Epithelial cell of esophagus (primary cell): ENCODE measurements at places on chromosomes 7 and 10.

DNA sequence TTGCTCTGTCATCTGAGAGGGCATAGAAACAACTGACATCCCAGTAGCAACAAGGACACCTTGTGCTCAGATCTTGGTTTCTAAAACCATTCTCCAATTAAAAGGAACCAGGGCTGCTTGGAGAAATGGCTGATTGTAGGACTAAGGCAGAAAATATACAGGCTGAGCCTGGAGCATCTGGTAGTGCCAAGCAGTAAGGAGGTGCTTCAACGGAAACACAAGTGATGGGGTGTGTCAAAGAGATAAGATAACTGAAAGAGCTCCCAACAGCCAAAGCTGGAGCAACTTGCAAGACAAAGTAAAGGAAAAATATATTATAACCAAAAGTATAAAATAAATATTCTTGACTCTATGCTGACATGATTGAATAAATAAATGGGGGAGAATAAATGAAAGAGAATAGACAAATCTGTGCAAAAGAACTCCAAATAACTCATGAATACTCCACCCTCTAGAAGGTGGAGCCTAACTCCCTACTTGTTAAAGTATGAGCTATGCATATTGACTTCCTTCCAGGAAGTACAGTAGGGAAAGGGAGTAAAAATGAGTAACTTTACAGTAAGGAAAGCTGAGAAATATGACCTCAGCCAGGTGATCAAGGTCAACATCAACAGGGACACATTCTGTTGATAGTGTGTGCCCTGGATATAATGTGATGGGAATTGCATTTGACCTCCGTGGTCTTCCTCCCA is 162.4 kb downstream of the NOC3L start:
- DNase-seq, result no peak

- DNase-seq, result peak; percentile 86
Measured at GRCh38 chr7:108358553-108358952, 97.7 kb downstream of the NRCAM start.

DNA sequence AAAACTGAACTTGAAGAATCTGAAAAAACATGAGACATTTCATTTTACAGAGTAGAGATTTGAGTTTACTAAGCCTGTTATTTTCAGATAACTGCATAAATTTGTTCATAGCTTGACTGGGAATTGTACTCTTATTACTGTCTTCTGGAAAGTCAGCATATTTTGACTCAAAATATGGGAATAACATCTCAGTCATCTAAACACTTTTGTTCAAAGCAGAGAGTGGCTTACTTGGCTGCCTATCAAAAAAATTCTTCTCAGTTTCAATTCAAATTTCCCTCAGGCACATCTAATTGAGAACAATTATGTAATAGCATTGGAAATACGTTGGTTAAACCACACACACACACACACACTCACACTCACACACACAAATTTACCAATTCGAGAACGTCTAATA is 384.6 kb downstream of the ARL4A start:
- DNase-seq, result peak; percentile 2

DNA sequence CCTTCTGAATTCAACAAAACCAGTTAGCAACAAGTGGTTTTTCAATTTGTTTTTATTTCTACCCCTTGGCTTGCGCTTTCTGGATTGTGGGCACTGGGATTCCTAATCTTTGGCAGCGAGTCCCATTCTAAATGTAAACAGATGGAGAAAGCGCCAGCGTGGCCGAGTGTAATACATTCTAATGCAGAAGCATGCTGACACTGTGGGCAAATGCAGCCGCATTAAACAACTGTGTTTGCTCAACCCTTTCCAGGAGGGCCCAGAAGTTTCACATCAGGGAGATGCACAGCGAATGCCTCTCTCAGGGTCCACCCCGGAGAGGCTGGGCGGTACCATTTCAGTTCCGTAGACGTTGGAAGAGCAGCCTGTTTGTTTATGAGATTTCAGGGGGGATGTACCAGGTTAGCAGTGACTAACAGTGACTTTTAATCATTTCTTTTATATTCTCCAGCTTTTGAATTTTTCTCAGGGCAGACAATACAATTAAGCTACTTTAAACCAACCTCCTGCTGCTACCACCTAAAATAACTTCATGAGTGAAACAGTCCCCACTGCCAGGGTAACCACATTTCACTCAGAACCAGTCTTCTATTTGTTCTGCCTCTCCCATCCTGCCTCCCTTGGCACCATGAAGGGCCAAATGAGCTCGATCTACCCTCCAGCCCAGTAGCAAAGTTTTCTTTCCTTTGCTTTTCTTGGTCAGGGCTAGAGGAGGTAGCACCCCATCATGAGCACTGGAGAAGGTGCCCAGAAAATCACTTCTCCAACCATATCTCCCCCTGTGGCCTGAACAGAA is 164.2 kb upstream of the ITGB1 start:
- DNase-seq, result no peak

DNA sequence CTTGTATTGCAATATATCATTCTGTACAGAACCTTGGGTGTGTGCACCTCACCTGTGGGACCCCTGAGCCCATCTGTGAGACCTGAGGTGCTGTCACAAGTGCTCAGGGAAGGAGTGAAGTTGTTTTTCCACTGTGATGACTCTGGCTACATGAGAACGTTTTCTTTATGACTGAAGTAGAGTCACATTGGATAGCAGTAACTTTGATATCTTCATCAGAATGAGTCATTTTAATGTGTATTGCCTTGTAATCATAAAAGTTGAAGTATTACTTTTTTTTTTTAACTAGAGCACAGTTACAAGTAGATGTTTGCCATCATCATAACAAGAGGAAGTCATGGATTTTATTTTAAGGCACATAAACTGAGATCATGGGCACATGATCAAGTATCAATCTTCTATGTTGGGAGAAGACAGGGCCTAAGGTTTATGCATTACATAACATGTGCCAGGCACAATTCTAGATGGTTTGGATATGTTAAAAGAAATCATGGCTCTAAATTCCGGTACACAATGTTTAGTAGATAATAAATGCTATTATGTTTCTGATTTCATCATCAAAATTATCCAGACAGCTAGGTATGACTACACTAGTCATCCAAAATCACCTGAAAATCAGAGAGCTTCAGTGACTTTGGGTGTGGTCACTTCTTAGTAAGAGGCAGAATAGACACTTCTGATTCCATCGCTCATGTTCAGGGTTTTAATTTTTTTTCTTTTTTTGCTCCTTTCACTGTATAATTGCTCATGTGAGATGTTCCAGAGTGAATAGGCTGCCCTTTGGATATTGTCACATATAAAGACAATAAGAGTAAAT is 82.7 kb upstream of the KLF6 start:
- peak; percentile 59 for DNase-seq

- DNase-seq, result peak; percentile 56
Measured at GRCh38 chr7:45451342-45452035, 122.7 kb upstream of the ADCY1 start.

GRCh38 chr7:11505471-11505985 is 326.5 kb downstream of the THSD7A start:
- DNase-seq, result no peak
